ENCODE measurements at places on chromosomes 1 and 21. TPM values are rescaled to one million over a fixed set of nuclear protein-coding genes. Genes with fewer than 3 reads are reported as not detected.

CENPS gene
- total RNA-seq, result 11.8 TPM

PDZK1IP1 gene
- not detected for total RNA-seq

SMPDL3B gene
- total RNA-seq, result 8.4 TPM

ARHGEF16 gene
- 20.3 TPM for total RNA-seq

CD46 gene
- total RNA-seq, result 224 TPM

CHRNB2 gene
- total RNA-seq, result 0.31 TPM

ZNF683 gene
- not detected for total RNA-seq

ZNF648 gene
- 0.23 TPM for total RNA-seq

POU2F1 gene
- total RNA-seq, result 32.8 TPM

CR2 gene
- not detected for total RNA-seq

PALMD gene
- total RNA-seq, result 0.32 TPM

MRPL37 gene
- total RNA-seq, result 57.6 TPM

GPR52 gene
- 1.7 TPM for total RNA-seq

C1orf116 gene
- 0.67 TPM for total RNA-seq

PTCH2 gene
- total RNA-seq, result 1.4 TPM

TRIM67 gene
- total RNA-seq, result 0.04 TPM

DNA sequence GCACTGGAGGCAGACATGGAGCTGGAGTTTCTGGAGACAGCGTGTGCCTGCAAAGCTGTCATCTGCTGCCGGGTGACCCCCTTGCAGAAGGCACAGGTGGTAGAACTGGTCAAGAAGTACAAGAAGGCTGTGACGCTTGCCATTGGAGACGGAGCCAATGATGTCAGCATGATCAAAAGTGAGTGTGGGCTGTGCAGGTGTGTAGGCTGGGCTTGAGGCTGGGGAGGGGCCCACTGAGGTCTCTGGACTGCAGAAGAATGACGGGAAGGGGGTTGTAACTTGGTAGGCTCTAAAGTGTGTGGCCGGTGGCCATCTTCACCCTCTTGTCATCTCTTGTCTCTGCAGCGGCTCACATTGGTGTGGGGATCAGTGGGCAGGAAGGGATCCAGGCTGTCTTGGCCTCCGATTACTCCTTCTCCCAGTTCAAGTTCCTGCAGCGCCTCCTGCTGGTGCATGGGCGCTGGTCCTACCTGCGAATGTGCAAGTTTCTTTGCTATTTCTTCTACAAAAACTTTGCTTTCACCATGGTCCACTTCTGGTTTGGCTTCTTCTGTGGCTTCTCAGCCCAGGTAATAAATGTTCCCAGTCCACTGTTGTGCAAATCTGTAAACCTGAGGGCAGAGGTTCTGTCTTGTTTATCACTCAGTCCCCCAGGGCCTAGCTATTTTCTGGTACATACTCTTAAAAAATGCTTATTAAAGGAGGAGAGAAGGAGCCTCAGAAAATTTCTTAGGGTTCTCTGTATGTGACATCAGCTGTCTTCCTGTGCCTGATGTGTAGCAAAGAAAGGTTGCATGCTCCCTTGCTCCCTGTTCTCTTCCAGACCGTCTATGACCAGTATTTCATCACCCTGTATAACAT lies 19.9 kb downstream of the ATP8B2 start:
- no peak for DNase-seq

GRCh38 chr21:45421071-45421845 lies 16.3 kb downstream of the COL18A1 start:
- DNase-seq, result no peak

- no peak for DNase-seq
These were observed 170.8 kb downstream of the PLA2G4A start for GRCh38 chr1:186999506-186999905.

DNA sequence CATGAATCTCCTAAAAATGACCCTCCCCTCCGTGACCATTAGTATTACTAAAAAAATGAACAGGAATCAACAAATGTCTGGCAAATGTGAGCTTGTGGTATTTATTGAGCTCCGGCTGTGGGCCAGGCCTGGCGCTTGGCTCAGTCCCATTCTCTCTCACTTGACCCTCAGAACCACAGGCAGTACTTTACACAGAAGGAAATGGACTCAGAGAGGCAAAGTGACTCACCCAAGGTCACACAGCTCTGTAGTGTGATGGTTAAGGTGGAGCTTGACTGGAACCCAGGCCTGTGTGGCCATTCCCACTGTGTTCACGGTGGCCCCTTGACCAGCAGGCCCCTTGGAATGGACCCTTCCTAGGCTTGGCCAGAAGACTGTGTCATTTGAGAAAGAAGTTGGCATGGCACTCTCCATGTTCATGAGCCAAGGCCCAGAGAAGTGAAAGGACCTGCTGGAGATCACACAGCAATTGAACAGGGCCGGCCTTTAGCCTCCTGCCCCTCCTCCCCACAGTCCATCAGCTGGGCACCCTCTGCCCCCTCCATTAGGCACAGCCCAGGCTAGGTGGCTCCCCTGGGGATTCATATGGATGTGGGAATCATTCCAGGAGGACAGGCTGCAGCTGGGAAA lies 32.1 kb downstream of the FAM151A start:
- no peak for DNase-seq

GRCh38 chr1:112409414-112409813 lies 13.4 kb downstream of the CTTNBP2NL start:
- no peak for DNase-seq

DNA sequence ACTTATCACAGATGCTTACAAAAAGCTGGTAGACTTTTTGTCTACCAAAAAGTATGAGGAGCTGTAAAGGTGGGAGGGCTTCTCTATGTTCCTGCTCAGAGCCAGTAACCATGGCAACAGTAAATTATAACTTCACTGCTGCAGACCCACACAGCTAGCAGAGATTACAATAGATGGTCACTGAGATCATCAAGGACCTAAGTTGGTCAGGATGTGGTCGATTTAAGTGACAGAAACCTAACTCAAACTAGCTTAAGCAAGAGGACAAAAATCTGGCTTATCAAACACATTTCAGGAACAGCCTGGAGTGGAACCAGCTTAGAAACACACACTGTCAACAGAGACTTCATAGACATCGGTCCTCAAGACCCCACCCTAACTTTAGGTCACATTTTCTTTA lies 113.4 kb upstream of the ATP1A1 start:
- no peak for DNase-seq

DNA sequence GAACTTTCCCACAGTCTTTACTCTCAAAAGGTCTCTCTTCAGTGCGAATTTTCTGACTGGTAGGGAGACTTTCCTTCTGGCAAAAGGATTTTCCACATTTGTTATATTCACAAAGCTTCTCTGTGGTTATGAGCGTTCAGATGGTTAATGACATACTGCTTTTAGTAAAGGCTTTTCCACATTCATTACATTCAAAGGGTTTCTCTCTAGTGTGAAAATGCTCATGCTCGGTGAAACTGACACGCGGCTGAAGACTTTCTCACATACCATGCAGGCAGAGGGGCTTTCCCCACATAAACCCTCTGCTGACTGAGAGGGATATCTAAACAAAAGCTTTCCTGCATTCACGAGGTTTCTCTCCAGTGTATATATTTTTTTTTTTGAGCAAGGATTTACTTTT lies 9.9 kb upstream of the KLF18 start:
- no peak for DNase-seq

- DNase-seq, result no peak
These were observed 4.9 kb downstream of the SLAMF8 start for GRCh38 chr1:159831412-159832141.

DNA sequence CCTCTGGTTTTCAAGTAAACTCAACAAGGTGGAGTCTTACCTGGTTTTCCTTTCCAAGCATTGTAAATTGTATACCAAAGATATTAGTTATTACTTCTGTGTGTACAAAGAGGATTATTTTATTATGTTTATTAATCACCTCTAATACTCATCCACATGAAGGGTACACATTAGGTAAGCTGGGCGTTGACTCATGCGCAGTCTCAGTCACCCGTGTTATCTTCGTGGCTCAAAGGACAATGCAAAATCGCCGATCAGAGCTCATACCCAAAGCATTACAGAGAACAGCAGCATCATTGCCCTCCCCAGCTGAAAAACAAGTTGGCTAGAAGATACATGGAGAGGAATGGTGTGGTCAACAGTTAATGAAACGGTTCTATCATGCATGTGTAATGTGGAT lies 148.7 kb downstream of the NR5A2 start:
- no peak for DNase-seq

- DNase-seq, result no peak
These were observed 4.8 kb upstream of the PDE9A start for GRCh38 chr21:42648606-42649005.

- no peak for DNase-seq
These were observed 43.0 kb upstream of the TARS2 start for GRCh38 chr1:150444232-150444631.

DNA sequence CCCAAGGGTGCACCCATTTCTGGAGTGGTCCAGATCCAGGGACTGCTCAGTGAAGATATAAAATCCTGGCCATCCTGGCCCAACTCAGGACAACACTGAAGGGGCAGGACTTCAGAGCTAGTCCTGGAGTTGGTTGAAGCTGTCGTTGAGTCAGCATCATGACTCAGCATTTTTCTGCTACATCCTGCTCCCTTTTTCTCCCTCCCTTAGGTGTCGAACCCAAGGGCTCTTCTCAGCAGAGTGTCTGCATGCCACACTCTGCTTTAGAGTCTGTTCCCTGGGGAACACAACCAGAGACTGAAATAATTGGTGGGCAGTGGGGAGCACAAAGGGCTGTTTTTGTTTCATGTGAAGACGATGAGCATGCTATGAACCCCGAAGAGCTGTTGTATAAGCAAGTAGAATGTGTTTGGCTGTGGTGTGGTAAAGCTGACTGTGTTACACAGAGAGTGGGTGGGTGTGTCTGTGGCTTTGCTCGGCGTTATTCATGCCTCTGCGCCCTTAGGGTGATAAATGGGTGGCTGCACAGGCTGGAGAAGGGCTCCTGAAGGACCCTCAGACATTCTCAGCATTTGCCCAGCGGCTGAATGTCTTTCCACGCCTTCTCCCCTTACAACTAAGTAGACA lies 167.2 kb downstream of the CYYR1 start:
- DNase-seq, result no peak

- no peak for DNase-seq
These were observed 790.6 kb upstream of the ADGRL2 start for GRCh38 chr1:81010126-81010525.

DNA sequence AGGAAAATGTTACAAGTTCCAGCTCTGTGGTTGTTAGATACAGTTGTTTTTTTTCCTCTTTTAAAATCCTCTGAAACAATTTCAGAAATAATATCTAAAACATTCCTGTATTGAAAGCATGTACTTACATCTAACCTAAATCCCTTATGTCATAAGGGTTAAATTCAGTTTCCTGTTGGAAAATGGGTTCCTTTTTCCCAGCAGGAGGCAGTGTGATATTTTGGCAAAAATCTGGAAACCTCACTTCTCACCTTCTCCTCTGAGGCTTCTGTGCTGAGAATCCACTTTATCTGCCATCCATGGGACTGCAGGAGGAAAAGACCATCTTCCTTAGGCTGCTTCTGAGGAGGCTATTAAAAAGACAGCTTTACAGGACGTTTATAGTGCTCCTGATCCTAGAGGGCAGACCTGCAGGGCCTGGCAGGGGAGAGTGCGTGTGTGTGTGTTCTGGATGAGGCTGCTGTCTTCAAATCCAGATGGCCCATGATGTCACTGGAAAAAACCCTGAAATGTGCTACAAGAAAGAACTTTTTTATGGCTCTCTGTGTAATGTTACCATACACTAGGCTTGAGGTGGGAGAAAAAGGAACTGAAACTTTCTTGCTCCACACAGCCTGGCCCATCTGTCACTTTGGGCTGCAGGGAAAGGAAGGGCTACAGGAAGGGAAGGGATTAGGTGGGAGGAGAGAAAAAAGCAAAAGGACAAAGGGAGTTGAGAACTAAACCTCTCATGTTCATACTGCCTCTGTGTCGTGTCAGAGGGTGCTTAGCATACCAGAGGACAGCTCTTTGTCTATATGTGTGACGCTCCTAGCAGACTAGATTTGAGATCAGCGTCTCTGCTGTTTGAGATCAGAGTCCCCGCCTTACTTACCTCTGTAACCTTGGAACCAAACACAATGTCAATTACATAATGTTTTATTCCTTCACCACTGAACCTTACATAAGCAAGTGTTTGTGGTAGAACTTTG lies 379.2 kb upstream of the SPAG17 start:
- no peak for DNase-seq

GRCh38 chr1:238115852-238116251 lies 225.1 kb upstream of the ZP4 start:
- no peak for DNase-seq

GRCh38 chr1:165647970-165648369 lies 16.9 kb downstream of the MGST3 start:
- DNase-seq, result no peak

- DNase-seq, result no peak
These were observed 7.1 kb downstream of the CYB561D1 start for GRCh38 chr1:109500941-109501381.

Measured in mesothelial cell of epicardium (in vitro differentiated cells).